ENCODE measurements at places on chromosomes 1 and 21.

DNA sequence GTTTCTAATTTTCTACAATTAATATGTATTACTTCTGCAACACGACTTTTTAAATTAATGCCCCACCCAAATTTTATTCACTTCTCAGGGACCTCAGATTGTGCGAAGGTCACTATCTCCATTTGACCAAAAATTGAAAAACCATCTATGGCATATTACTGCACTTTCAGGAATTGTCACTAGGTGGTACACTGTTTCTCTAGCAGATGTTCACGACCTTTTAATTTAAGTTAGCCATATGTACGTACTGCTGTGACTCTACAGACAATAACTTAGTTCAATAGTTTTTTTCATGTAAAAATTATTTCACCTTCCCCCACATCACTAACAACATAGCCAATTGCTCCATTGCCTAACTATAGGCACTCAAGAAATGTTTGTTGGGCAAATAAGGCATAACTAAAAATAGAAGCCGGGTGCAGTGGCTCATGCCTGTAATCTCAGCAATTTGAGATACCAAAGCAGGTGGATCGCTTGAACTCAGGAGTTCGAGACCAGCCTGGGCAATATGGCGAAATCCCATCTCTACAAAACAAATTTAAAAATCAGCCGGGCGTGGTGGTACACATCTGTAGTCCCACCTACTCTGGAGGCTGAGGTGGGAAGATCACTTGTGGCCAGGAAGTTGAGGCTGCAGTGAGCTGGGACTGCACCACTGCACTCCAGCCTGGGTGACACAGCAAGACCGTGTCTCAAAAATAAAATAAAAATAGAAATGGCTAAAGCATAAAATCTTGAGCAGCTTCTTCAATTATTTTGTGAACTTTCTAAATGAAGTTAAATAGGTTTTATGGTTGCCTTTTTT, 75.7 kb upstream of the PKN2 start:
- DNase-seq = no peak

DNA sequence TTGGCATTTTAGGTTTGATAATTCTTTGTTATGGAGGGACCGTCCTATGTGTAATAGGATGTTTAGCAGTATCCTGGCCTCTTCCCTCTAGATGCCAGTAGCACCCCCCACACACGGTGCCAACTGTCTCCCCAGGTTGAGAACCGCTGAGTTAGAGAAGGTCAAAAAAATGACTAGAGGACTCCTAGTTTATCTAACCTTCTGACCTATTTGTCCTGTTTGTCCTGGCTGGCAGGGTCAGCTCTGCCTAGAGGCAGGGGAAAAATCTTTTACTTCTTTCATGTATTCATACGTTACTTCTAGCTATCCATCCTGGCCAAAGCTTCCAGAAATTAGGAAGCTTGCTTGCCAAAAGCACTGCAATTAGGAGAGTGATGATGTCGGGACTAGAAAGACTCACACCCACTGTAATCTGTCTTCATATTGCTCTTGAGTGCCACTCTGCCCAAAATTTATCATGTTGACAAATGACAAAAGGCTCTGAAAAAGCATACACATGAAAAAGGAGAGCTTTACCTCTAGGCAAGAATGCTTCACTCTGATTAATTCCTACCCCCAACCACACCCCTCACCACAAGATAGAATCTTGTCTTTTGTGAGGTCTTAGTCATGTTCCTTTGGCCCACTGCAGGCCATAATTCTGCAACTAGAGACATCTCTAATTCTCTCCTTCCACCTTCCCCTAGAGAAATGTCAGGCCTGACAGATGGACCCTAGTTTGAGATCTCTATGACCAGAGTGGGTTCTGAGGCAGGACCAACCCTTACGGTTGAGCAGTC, 14.4 kb upstream of the AKR1A1 start:
- no peak for DNase-seq

- DNase-seq = no peak
Measured at GRCh38 chr1:22711591-22712501, 1.2 kb downstream of the EPHB2 start.

DNA sequence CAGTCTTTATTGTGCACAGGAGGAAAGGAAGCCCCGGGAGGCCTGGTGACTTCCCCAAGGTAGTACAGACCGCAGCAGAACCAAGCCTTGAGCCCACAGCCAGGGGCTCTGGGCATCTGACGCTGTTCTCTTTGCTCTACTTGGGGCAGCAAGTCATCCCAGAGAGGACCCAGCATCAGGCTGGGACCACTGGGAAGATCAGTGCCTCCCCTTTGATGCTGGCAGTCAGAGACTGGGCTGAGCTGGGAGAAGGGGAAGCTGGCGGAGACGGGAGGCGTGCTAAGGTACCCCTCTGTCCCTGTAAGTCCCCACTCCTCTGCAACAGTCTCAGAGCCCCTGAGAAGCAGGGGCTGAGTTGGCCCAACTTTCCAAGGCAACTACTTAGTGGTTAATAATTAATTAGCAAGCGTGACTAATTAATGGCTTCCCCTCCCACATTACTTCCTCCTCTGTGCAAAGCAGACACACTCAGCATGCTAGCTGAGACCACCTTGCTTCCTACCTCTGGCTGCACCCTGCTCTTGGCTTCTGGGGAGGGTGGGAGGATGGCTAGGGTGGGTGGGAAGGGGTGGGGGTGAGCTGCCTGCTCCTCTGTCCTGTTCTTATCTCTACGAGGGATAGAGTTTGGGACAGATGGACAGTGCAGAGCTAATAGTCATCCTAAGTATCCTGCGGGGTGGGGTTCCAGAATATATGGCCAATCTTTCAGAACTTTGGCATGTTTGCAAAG, 1.3 kb downstream of the INAVA start:
- no peak for DNase-seq

DNA sequence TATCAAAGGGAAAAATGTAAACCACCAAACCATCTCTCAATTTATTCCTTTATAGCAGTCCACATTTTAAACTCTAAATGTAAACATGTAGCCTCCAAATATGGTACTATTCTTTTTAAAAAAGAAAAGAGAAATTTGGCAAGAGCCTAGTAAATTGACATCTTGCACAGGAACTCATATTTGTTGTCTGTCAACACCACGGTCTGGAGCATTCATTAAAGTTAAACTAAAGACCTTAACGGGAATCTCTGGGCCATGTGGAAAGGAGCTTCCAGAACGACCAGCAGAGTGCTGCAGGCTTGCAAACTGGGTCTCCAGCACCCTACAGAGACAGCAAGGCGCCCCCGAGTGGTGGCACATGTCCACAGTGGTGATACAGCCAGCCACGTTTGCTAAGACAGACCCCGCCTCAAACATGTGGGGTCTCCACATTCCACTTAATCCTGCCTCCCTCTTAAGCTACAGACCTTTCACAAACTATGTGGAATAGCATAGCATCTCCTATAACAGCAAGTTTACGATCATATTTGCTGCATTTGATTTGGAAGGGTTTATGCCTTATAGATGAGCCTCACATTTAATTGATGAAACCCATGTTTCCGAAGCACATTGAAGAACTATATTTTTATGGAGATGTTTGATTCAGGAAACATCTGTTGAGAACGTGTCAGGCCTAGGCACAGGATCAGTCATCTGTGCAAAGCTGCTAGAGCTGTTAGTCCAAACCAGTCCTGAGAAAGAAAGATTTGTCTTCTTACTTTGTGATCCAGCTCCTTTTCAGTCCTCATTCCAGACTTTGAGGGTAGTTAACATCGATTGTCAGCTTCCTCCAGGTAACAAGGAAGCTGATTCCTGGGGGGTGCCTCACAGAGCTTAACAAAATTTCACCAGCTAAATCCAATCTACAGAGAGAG, 96.4 kb upstream of the BACE2 start:
- no peak for DNase-seq

GRCh38 chr21:15421441-15421881, 308.3 kb upstream of the USP25 start:
- DNase-seq = no peak

GRCh38 chr1:204151552-204152309, at the start of gene ETNK2:
Gene ETNK2, minus strand, starts transcription at chr1:204152044. Its CDS starts 192 bp downstream, at chr1:204151852.
- DNase-seq = peak; percentile 59

DNA sequence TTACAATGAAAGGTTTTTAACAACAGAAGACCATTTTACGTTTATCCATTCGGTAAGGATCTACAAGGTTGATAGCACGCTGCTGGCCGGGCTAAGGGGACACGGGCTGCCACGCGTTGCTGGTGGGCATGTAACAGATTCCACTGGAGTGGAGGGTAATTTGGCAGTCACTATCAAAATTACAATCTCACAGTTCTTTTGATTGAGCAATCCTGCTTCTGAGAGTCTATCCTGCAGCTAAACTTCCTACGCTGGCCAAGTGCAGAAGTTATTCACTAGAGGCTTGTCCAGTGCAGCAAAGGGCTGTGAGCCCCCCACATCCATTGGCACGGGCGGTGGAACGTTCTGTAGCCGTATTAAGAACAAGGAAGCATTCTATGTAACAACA, 61.8 kb downstream of the DISP3 start:
- no peak for DNase-seq

DNA sequence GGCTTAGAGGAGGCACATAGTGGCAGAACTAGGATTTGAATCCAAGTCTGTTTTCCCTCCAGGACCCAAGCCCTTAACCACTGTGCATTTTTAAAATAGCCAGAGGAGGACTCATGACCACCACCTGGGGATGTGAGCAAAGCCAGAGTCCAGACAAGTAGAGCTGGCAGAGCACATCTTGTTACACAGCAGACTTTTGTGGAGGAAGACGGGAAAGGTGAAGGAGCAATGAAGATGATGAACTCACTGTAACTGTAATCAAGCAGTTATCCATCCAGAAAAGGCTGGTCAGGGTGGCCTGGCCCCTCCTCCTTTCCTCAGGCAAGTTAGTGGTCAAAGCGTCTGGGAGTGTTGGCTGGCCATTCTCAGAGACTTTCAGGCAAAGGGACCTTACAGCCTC, 50.9 kb downstream of the SLC44A3 start:
- no peak for DNase-seq

DNA sequence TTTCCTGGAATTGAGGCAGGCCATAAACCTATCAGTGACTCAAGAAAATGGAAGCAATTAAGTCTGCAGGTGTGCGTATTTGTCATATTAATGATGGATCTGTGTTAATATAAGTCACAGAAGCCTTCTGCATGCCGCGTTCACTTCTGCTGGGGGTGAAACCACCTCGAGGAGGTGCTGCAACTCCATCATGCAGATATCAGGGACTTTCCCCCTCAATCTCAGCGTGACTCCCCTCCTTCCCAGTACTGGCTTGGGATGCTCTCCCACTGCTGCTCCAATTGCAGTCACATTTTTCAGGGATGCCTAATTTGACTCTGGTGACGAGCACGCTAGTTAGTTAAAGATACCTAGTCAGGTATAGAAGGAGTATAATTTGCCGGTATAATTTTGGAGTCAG, 87.5 kb downstream of the ASTN1 start:
- DNase-seq = no peak
